Stimulated activated CD4-positive, alpha-beta T cell treated with anti-CD3 and anti-CD28 coated beads, Interleukin-12 subunit alpha, Interleukin-12 subunit beta, amount 100 ng/mL, for 4 hours (primary cell): ENCODE measurements at places on chromosomes 11 and 22.
A peak's percentile ranks its signal among the peaks of the same experiment; 100 is the strongest.

DNA sequence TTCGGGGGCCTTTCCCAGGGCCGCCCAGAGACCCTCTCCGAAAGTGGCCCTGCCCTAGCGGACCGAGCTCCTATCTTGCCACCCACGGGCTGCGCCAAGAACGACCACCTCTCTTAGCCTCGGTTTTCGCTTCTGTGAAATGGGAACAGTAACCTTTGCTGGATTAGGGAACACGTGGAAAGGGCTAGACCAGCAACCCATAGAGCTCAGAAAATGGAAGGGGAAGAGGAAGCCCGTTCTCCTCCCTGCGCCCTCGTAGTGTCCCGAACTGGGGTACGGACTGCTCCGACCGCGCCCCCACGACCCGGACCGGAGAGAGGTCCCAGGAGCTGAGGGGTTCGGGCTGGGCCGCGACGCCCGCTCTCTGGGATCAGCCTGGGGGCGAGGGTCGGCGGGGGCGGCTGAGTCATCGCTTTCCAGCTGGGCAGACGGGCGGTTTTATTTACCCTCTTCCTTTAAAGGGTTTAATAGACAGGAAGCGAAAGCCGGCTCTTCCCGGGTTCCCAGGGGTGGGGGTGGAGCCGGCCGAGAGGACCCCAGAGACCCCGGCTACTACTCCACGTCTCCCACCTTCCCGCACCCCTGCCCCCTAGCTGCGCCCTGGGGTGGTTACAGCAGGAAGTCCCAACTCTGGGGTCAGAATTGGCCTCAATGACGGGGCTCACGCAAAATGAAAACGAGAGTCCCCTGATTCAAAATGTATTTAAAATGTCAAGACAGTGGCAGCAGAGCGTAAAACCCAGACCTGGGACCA, 907 bp upstream of the PHLDA2 start:
- peak; percentile 34 for DNase-seq

GRCh38 chr11:111395081-111395480, 16.0 kb upstream of the POU2AF1 start:
- no peak for DNase-seq

DNA sequence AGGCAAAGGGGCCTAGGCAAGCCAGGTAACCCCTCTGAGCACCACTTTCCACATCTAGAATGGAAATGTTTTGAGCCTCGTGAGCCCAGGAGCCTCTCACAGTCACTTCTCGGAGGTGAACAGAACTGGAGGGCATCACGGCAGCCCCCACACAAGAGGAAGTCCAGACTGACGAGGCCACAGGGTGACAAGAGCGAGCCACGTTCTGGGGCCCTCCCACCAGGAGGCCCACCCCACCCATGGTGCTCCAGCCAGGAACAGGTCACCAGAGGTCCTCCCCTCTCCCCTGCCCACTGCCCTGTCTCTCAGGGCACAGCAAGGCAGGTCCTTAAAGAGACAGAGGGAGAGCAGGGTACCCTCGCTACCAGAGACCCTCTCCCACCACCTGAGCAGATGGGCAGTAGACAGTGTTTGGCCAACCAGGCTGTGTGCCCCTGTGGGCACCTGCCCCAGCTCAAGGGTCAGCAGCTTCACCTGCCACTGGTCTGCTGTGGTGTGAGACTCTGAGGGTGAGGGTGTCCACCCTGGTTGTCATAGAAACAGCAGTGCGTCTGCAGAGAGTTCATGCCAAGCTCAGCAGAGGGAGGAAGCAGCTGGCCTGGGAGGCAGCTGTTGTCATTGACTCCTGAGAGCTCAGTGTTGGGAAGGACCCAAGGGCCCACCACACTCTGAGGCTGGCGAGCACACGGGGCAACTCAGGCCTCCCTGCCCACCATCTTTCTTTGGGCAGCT, 31.4 kb downstream of the RSPH14 start:
- no peak for DNase-seq

DNA sequence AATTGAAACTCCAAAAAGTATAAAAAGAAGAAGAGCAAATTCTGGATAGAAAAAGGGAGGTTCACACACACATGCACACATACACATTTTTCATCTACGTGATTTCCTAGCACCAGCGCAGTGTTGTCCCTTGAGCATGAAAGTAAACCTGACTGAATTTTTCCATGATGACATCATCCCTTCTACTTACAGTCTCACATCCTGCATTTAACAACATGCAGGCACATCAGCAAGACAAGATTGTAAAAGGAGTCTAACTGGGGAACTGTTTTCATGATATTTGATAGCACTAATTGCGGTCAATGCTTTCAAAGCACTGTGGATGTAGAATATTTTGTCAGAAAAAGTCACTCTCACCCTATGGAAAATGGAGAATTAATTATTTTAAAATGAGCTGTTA, 36.6 kb downstream of the GAS2 start:
- DNase-seq, result no peak

GRCh38 chr11:561148-562003, 606 bp downstream of the RASSF7 start:
- DNase-seq, result no peak

- DNase-seq, result no peak
These were observed 53.4 kb downstream of the RTL6 start for GRCh38 chr22:44444341-44445306.

GRCh38 chr22:49953027-49953679, 7.4 kb upstream of the PIM3 start:
- no peak for DNase-seq

DNA sequence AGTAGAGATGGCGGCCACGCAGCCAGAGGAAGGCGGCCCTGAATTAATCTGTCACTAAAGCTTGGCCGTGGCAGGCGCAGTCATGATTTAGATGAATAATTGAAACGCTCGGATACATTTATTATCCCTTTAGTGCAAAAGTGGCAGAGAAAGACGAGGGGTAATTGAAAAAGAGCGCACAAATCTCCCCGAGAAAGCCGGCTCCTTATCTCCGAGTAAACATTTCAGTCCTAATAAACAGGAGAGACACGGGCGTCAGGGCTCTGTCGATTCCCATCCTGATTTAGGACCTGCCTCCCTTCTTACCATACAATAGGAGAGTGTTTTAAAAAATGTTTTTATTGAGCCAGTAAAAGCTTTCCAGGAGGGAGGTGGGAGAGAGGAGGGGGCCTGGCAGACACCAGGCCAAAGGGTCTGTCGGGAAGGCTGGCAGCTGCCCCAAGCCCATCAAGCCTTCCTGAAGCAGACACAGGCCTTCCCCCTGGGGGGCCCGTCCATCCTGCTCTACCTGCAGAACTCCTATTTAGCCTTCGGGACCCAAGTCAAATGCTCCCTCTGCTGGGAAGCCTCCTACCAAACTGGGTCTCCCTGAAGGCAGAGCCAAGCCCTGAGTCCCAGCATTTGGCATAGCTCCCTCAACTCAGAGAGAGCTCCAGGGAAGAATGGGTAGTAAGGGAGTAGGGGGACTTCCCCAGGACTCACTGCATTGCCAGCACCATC, 22.8 kb downstream of the OTUB1 start:
- no peak for DNase-seq

GRCh38 chr11:72885749-72886609, 71.8 kb downstream of the ATG16L2 start:
- no peak for DNase-seq

DNA sequence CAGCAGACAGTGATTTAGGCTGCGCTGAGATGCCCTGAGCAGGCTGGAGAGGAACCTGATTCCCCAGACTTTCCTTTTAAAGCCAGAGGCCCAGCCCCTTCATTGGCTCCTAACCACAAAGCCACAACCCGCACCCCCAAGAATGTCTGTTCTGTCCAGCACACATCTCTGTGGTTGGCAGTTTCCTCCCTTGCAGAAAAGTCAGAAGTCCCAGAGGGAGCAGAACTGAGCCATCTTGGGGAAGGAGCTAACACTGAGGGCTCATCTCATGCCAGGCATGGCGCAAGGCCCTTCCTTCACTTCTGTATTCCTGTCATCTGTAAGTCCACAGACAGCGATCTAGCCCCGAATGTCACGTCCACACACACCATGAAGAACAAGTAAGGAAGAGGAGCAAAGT, 97.1 kb upstream of the SYT13 start:
- no peak for DNase-seq

DNA sequence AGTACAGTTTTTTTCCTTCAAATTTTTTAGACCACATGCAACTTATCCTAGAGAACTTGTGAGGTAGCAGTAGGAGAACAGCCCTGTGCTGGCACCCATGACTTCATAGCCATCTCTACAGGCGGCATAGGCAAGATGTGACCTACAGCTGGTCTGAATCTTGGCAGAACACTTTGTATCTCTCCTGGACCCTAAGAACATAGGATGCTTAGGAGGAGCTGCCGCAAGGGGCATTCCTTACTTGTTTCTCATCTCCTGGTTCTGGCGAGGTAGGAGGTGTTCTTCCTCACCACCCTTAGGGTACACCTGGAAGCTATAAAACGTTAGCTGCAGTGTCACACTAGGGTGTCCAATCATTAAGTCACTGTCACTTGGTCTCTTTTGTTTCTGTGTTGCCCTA, 16.4 kb downstream of the CWC15 start:
- no peak for DNase-seq

GRCh38 chr11:68215524-68216170, 2.6 kb upstream of the KMT5B start:
- DNase-seq, result no peak

DNA sequence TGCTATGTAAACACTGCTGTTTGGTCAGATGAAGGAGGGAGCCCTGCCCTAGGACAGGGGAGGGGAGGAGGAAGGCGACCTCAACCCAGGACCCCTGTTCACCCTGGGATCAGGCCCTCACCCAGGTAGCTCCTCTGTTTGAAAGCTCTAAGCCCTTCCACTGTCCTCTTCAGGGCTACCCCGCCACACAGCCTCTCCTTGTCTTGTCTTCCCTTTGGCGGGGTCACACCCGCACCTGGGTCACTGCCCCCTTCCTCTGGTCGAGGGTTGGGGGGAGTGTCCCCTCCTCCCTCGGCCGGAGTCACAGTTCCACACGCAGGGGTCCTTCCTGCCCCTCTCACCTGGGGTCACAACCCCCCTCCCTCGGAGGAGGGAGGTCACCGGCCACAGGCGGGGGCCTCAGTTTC, 463 bp upstream of the PTPMT1 start:
- no peak for DNase-seq

DNA sequence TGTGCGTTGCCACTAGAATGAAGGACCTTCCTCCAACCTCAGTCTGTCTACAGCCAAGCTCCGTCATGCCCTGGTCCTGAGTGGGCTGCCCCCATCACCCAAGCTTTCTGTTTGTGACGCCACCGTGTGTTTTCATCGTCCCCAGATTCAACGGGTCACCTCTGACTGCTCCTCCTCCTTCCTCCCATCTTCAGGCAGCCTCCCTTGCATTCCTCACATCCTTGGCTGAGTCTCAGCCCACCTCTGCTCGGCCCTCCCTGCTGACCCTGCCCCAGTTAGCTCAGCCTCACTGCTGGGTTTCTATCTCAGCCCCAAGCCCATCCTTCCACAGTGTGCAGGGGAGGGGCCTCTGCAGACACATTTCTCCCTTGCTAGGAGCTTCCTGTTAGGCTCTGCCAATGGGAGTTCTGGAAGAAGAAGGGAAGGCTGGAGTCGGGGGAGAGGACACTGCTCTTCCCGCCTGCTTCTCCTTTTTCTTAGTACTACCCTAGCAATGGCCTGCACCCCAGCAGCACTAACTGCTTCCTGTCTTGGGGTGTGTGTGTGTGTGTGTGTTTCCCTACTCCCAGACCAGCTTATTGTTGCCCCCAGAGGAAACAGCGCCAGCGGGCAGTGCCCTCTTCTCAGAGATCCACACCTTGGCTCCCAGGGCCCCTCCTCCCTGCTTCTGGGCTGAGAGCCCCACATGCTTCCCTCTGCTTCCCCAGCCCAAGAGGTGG, 5.2 kb downstream of the IFT27 start:
- no peak for DNase-seq

DNA sequence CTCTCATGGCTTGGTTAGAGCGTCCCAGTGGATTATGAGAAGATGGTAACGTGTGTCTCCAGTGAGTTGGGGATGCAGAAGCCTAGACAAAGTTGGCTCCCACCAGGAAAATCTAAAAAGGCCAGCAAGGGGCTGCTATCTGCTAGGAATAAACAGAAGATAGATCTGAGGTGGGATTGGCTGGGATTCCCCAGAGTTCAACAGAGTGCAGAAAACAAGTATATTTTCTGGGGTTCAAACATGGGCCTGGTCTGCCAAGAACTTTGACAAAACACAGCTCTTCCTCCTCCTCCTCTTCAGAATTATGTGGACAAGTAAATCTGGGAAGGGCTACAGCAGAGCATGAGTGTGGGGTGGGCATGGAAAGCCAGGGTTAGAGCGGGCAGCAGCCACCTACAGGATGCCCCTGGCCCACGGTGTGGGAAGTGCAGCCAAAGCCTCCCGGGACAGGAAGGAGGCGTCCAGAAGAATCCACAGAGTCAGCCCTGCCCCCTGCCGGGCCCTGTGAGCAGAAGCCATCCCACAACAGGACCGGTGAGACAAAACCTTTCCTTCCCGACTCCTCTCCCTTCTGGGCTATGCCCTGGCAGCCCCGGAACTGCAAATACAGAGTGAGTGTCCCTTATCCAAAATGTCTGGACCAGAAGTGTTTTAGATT, 67.1 kb downstream of the CD82 start:
- no peak for DNase-seq

DNA sequence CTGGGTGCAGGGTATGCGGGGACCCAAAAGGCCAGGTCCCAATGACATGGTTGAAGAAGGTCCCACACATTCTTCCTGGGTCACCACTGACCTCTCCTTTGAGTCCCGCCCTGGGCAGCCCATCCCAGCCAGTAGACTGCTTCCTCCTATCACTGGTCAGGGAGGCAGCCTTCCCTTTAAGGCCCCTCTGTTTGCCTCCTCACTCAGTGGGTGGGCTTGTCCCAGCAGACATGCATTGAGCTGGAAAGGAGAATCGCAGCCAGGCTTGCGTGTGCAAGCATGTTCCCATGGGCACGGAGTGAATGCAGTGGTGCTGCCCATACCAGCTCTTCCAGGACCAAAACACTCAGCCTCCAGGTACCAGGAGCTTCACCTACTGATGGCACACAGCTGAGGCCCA, 162.4 kb upstream of the SYT13 start:
- DNase-seq, result no peak

DNA sequence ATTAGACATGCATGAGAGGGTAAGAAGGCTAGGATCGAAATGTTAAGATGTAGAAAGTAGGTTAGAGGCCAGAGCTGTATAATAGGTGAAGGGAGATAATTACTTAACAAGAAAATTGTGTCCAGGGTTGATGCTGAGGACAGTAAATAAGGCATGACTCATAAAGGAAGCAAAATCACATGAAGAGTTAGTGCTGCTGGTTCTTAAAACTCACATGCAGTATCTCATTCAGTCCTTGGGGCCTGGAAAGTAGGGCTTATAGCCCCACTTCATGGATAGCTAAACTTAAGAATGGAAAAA, 130.2 kb downstream of the NCAM1 start:
- DNase-seq, result no peak

DNA sequence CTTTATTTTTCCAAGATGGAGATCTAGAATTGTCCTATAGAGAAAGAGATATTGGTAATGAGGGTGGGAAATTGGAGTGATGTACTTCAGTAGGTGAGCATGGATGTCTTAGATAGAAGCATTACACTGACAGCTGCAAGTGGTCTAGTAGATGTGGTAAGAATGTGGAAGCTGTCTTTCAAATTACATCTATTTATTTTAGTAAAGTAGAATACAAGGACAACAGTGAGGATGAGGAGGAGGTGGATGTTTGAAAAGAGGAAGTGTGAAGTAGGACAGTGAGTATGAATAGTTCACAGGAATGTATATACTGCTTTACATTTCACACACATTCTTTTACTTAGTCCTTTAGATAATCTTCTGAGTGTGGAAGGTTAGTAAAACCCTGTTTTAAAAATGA, 64.2 kb downstream of the HIPK3 start:
- no peak for DNase-seq
